Endodermal cell (in vitro differentiated cells): ENCODE measurements at places on chromosomes 11 and 22.
A peak's percentile ranks its signal among the peaks of the same experiment; 100 is the strongest.

DNA sequence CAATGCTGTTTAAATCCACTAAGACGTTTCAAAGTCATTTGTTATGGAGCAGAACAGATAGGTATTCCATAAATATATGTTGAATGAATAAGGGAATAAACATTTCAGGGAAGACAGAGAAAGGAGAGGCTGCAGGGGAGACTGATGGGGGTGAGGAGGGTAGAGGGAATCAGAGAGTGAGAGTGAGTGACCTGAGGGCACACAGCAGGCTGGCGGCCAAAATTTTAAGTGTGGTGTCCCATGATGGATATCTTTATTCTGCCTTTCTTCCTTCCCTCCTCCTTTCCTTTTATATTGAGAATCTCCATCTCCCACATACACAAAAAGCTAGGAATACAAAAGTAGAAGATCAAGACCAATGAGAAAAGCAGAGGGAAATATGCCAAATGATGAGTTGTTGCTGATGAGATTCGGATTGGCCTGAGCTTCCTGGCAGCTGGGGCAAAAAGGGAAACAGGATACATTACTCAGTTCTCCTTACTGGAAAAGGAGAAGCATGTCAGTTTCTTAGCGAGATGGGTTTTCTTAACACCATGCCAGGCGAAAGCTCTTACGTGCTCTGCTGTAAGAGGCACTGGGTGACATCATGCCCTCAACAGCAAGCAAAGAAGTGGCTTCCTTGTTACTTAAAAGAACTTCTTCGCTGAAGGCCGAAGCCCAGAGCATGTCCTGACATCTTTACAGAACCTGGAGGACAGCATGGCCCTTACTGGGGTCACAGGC, 11.2 kb upstream of the CYTH4 start:
- peaks cover 4% of the 10 kb centered on the region for H3K27me3 ChIP-seq
- no peaks in the 10 kb centered on the region for H3K4me1 ChIP-seq
- DNase-seq: peak; percentile 38
- H3K27ac ChIP-seq: no peak overlapping the region
- no peaks in the 10 kb centered on the region for H3K36me3 ChIP-seq

DNA sequence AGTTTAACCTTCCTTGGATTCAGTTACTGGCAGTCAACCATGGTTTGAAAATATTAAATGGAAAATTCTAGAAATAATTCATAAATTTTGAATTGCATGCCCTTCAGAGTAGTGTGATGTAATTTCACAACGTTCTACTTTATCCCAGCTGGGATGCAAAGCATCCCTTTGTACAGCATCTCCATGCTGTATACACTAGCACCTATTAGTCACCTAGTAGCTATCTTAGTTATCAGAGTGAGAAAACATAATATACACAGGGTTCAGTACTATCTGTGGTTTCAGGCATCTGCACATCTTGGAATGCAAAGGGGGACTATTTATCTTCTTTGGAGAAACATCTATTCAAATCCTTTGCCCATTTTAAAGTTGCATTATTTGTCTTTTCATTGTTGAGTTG, 30.8 kb downstream of the CBL start:
- no peak for DNase-seq
- H3K27ac ChIP-seq: no peak overlapping the region
- H3K4me1 ChIP-seq: no peaks in the 10 kb centered on the region
- H3K27me3 ChIP-seq: no peaks in the 10 kb centered on the region
- peaks cover 35% of the 10 kb centered on the region for H3K36me3 ChIP-seq
- H3K4me3 ChIP-seq: no peak overlapping the region

DNA sequence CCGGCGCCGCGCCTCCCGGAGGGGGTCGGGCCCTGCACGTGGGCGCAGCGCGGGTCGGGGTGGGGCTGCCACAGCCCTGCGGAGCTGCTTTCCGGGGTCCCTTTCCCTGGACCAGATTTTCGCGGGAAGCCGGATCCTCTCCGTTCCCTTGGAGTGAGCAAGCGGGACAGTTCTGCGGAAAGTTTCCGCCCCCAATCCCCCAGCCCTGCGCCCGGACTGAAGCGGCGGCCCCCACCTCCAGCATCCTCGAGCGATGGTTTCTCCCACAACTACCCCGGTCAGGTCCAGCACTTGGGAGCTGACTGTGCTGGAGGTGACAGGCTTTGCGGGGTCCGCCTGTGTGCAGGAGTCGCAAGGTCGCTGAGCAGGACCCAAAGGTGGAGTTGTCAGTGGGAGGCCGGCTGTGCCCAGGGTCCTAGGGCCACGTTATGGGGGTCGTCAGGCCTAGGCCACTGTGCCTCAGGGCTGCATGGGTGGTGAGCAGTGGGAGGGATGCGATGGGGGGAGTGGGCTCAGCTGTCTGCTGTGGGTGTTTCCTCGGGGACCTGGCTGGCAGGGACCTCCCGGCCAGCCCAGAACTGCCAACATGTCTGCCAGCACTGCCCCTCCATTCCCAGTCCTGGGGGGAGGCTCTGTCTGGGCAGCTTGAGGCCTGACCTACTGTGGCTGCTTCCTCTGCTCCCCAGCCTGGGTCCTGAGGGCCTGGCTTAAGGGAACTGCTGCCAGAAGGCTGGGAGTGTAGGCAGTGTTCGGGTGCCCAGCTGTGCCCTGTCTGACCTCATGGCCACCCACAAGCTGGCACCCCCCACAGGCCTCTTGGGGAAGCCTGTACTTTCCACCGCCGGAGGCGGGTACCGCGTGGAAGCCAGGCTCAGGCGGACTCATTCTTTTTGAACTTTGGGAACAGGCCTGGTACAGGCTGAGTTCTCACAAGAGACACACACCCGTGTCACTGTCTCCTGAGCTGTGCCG, 726 bp downstream of the ST3GAL4 start:
- H3K27ac ChIP-seq: no peak overlapping the region
- DNase-seq: peak; percentile 74
- peak overlapping the region; percentile 85 for H3K4me3 ChIP-seq
- H3K4me1 ChIP-seq: peaks cover 12% of the 10 kb centered on the region

GRCh38 chr11:58058276-58059006, 27.7 kb downstream of the OR6Q1 start:
- H3K36me3 ChIP-seq: no peaks in the 10 kb centered on the region
- peak; percentile 89 for DNase-seq
- no peaks in the 10 kb centered on the region for H3K27me3 ChIP-seq
- peaks cover 28% of the 10 kb centered on the region for H3K4me1 ChIP-seq
- H3K4me3 ChIP-seq: no peak overlapping the region
